Tibial artery (tissue), 4 donors: ENCODE measurements at places on chromosomes 6 and 20.

DNA sequence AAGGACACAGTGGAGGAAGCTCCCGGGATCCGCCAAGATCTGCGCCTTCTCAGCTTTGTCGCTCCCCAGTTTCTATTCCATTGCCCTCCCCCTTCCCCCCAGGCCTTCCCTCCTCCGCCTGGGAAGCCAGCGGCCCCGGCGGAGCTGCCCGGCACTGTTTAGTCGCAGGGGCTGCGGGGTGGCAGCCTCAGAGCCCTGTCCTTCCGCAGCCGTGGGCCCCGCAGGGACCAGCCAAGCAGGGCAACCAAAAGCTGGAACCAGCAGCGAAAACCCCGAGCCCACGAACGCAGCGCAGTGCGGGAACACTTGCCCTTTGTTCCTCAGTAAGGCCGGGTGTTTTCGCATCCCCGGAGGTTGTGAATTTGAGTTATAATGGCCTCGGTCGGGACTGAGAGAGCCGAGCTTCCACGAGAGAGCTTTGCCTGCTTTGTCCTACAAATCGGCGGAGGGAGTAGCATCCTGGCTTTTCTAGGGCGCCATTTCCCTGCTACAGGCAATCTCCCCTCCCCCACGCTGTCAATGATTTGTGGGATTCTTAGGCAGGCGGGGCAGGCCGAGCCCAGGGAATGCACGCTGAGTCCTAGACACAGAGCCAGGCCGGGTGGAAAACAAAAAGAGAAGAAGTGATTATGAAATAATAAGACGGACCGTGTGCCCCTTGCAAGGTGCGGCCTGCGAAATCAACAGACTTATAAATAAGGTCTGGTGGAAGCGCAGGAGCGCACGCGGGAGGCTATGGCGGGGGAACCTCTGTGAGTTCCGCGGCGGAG is 4.0 kb upstream of the TUBB2B start:
- peak; percentile 82 for DNase-seq

- DNase-seq = peak; percentile 62
Measured at GRCh38 chr6:28218312-28219248, 6.5 kb upstream of the ZSCAN9 start.

GRCh38 chr6:5671601-5672559 is 334.8 kb downstream of the NRN1 start:
- DNase-seq = peak; percentile 31

GRCh38 chr6:81762606-81763005 is 10.1 kb upstream of the TENT5A start:
- DNase-seq = no peak

DNA sequence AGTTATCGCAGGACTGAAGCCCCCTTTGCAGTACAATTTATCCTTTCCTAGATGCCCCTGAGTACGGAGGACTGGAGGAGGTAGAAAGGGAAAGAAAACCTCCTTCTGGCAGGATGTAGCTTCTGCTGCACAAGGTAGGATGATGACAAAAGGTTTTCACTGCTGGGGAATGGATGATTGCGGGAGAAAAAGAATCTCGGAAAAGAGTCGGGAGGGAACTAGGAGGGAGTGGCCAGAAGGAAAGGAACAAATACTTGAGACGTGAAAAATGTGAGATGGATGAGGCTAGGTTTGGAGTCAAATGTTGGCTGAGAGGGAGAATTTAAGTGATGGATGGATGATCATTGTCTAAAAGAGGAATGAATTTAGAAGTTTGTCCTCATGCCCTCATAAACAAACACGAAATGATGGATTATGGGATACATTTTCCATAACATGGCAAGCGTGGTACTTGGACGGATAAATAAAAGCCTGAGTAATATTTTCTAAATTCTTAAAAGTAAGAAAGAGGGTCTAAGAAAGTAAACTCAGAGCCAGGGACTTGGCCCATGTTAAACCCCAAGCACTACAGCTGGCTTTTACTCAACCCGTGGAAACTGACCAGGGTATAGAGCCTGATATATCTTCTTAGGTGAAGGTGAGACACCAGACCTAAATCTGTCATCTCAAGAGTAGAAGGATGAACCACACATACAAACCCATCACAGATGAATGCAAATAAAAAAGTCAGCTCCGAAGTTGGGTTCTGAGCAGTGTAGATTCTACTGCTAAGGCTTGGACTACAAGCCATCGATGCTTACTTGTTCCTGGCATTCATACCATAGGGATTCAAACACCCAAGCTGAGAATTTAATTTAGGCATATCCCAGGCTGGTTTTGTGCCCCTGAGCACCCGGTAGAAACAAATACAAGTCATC is 72.4 kb downstream of the HFE start:
- no peak for DNase-seq

- DNase-seq = no peak
Measured at GRCh38 chr6:1940381-1940780, 305.0 kb downstream of the GMDS start.

DNA sequence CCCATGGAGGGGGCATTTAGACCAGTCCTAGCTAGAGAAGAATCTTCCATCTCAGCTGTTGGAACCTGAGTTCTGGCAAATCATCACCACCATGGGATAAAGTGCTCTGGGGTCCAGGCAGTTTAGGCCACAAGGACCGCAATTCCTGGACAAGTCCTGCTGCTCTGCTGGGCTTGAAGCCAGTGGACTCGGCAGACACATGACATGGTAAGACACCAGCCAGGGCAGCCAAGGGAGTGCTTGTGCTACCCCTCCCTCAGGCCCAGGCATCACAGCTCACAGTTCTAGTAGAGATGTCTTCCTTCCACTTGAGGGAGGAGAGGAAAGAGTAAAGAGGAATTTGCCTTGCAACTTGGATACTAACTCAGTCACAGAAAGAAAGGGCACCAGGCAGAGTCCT is 246.0 kb downstream of the EYA4 start:
- no peak for DNase-seq

DNA sequence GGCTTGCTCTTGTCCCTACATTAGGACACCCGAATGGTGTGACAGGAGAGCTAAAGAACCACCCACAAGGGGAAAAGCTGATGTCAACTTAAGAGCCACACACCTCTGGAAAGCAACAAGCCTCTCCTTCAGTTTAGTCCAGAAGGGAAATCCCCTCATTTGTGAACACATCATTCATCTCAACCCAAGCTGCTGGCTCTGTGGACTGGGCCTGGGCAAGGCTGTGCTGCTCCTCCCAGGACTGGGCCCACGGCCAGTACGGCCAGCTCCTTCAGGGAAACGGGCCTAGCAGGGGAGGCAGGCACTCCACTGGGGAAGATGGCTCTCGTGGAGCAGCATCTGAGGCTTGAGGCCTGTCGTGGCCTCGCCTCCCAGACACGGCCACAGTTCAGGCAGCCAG is 12.8 kb upstream of the SLC4A11 start:
- DNase-seq = no peak

DNA sequence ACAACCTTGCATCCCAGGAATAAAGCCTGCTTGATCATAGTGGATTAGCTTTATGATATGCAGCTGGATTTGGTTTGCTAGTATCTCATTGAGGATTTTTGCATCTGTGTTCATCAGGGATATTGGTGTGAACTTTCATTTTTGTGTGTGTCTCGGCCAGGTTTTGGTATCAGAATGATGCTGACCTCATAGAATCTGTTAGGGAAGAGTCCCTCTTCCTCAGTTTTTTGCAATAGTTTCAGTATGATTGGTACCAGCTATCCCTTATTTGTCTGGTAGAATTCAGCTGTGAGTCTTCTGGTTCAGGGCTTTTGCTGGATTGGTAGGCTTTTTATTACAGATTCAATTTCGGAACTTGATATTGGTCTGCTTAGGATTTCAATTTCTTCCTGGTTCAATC is 132.5 kb downstream of the ZFAND3 start:
- DNase-seq = no peak

- DNase-seq = no peak
Measured at GRCh38 chr20:36562724-36563123, 10.7 kb upstream of the TGIF2 start.

- no peak for DNase-seq
Measured at GRCh38 chr20:61253640-61254511, 1.8 kb downstream of the CDH4 start.

DNA sequence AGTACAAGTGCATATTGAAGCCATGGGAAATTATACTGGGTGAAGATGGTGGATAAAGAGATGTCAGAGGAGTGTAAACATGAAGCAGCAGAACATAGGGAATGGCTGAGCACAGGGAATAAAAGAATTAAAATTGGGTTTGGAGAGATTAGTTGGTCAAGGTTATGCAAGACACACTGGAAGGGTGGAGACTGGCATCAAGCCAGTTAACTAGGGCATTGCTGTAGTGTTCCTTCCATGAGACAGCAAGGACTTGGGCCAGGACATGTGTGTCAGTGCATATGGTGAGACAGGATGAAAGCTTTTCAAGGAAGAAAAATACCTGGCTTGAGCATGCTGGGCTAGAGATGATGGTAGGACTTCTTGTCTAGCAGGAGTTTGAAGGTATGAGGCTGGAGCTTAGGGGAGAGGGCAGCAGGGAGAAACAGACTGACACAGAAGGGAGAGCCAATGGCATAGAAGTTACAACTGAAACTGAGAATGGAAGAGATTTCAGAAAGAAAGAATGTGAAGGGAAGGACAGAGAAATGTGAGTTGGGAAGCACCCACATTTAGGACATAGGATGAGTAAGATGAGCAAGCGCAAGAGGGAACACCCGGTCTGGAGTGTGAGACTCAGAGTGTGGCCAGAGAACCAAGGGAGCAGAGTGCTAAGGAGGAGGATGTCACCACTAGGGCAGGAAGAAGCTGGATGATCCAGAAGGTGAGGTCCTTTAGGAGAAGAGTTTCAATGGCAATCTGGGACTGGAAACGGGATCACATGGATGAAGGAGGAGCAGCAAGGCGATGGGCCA is 14.5 kb upstream of the TMEM170B start:
- peak; percentile 52 for DNase-seq

GRCh38 chr20:47818016-47818415 is 32.7 kb upstream of the SULF2 start:
- no peak for DNase-seq

DNA sequence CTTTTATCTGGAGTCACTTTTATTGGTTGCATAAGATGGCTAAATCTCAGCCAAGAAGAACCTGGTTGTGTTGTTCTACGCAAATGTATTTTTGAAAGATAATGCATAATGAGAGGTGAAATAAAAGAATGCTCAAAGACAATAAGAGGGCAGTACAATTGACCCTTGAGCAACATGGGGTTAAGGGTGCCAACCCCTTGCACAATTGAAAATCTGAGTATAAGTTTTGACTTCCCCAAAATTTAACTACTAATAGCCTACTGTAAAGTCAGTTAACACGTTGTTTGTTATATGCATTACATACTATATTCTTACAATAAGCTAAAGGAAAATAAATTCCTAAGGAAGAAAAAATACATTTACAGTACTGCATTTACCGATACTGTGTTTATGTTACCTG is 5.9 kb downstream of the RNF146 start:
- no peak for DNase-seq
